ENCODE measurements at places on chromosomes 3 and 15.
A peak's percentile ranks its signal among the peaks of the same experiment; 100 is the strongest.

GRCh38 chr3:111338059-111338698, 203.8 kb upstream of the CD96 start:
- DNase-seq = peak; percentile 50

DNA sequence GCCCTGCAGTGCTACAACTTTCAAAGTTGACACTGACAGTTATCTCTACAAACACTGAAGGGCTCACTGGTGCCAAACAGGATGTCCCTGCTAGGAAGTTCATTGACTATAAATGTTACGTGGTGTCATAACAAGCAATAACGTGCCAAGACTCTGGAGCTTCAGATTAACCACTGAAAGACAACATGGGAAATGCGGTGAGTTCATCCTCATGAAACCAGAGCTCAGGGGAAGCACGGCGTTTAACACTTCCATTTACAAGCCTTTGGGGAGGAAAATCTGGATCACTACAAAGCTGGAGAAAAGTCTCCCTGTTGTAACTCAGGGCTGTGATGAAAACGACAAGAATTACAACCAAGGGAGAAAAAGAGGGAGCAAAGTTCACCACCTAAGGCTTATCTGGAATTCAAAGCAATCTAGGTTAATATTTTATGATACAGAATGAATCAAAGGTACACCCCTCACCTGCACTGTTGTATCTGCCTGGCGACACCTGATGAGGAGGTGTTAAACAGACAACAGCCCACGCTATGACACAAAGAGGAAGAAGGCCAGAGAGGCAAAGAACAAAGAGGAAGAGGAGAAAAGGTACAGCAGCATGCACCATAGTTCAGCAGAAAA, 27.0 kb downstream of the SHQ1 start:
- no peak for DNase-seq

DNA sequence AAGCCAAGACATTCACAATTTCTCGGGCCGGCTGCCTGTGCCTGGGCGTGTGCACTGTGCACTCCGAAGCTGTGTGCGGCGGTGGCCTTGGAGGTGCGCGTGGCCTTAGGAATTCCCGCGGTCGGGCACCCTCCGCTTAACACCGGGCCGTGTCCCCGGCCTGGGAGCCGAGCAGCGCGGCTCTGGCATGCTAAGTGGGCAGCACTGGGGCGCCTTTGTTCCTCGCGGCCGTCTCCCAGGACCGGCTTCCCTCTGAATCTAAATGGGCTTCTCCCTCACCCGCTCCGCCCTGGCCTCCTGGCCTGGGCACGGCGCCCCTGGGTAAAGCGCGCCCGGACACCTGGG, 498 bp upstream of the ARNT2 start:
- no peak for DNase-seq

DNA sequence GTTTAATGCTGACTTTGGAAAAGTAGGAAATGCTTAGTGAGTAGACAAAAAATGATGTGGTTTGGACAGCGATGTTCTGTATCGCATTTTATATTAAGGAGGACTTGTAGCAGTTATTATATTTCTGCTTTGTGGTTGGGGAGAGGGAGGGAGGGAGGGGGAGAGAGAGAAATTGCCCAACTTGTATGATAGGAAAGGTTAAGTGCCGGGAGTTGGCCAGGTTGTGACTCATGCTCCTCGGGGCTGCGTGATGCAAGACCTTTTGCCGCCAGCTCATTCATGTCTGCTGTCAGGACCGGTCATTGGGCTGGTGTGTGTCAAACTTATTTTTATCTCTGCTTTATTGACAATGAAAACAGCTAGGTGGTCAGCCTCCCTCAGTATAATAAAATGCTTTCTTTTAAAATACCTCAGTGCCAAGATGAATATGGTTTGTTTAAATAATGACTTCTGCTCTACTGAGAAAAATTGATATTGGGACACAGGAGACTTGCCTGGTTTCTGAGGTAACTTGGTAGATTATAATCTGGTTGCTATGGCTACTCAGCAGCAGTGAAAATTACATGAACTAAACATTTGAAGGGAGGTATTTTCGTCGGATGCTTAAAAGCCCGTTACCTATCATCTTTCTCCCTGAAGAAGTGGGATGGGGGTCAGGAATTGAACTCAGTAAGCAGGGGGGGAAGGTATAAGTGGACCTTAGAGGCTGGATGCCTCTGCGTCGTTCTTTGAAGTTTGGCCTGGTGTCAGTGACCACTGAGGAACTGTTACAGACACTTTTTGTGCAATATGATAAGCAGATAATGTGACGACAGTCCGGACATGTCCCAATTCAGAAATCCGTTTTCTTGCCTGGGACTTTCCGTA, 90.7 kb downstream of the FNDC3B start:
- peak; percentile 65 for DNase-seq

GRCh38 chr15:89746386-89746780, 4.7 kb downstream of the MESP1 start:
- no peak for DNase-seq

DNA sequence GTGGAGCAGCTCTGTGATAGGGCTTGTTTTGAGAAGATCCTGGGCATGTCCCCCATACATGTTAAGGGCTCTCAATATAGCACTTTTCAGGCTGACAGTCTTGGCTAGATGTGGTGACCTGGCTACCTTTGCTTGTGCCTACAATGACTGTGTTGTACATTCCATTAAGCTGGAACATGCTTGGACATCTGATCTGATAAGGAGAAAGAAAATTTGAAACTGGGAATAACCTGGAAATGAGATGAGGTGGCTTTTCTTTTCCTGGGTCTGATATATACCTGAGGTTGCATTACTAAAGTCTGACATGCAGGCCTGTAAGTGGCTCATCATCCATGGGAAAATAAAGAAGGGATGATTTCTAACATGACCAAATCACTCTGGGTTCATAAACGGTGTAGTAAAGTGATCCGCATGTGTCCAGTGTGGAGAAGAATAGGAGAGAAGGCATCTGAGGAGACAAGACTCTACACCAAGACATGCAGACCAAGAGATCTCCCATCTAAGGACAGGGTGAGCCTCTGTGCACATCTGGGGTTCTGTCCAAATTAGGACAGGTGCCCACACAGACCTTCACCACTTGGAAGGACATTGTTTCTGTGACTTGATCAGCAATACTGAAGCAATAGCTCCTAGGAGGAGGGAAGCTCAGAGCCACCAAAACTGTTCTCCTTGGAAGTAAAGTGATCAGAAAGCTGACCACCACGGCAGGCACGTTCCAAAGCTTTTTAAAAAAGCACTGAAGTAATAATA, 62.0 kb downstream of the KLHL6 start:
- DNase-seq = no peak

DNA sequence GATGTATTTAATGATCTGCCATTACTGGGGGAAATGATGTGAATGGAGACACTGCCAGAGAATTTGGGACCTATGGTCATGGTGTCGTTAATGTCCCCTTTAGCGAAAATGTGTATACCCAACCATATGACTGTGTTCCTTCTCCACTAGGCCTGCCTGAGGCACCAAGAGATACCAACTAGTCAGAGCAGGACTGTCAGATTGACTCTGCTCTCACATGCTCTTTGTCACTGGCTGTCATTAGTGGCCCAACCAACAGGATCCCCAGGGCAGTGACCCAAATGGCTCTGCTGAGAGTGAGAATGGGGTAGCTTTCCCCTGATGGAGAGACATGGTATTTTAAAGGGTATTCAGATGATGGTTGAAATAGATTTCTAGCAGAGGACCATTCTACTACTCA, 2.8 kb downstream of the TAGLN3 start:
- no peak for DNase-seq

GRCh38 chr3:178584722-178585380, 48.6 kb downstream of the KCNMB2 start:
- no peak for DNase-seq

DNA sequence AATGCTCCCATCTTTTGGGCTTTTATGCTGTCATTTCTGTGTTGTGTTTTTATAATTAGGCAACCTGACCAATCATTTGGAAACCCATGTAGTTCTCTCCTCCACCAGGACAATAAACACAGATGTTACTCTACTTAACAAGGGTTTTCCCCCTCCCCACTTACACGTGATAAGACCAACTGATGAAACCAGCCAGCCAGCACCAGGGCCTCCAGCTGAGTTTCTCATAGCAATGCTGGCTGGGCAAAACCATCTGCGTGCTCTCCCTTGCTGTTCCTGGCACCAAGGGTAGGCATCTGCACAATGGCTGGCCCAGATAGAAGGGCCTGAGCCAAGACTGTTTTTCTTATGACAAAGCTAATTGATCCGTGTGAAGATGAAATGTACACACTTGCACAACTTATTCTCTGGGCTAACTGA, 310.4 kb downstream of the PLCL2 start:
- DNase-seq = peak; percentile 98

- no peak for DNase-seq
These were observed 64.0 kb downstream of the PDE8A start for GRCh38 chr15:85045615-85046014.

- no peak for DNase-seq
These were observed 56.4 kb upstream of the ETV5 start for GRCh38 chr3:186165331-186165730.

DNA sequence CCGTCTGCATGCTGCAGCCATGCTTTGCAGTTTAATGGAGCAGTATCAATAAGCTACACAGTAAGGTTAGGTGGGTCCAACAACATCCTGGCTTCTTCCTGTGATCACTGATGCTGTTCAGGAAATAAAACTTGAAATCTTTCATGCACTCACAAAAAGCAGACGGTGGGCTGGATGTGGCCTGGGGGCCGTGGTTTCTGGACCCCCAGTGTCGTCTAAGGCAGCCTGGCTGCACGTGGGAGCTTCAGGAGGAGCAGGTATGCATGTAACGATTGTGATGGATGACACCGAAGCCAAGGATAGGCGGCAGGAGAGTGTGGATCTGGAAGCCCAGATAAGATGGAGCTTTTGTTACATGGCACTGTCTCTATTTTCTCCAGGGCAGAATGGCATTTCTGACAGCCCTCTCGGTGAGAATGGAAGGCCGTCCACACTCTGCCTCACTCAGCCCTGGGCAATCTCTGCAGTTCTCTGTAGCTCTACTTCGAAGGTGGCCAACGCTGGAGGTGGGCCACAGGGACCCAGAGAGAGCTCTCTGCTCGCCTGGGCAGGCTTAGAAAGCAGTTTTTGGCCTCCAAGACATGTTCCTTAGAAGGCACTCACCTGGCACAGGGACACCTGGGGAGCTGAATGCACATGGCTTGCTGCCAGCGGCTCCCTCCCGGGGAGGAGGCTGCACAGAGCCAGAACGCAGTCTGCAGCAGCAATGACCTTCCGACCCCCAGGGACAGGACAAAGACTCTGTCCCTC, 46.4 kb upstream of the IQSEC1 start:
- no peak for DNase-seq

DNA sequence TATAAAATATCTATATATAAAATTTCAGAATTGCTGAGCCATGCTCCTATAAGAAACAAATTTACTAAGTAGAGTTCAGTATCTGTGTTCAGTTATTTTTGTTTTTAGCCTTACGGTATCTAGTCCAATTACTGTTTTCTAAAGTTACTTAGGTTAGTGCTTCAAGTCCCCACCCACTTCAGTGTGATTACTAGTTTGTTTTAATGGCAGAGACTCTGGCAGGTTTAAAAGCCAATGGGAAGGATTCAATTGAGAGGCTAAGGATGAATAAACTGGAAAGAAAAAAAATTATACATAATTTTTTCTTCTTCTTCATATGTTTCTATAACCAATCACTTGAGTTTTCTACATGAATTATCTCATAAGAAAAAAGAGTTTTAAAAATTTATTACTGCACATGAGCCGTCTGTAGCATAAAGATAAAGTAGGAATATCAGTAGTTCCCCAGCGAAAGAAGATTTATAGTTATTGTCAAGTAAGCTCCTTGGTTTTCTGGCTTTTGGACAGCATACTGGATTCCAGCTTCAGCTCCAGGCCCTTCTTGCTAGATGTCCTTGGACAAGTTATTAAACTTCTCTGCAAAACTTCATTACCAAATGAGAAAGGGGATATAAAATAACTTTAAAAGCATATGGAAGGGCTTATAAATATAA, 46.8 kb downstream of the AAGAB start:
- no peak for DNase-seq

DNA sequence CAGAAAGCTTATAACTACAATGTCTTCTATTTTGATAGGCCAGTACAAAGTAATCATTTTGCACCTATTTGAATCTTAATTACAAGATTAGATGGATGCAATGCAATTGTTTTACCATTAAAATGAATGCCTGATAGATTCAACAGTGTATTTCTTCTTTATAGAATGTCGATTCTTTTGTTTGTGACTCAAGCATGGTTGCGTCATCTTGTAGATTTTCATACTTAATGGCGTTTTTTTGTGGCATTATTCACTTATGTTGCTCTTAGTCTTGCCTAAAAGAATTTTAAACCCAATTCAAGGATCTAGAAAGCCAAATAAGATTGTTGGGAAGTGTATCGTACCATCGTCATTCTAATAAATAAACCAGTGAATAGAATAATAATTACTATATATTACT, 21.4 kb downstream of the ZBTB38 start:
- DNase-seq = no peak

DNA sequence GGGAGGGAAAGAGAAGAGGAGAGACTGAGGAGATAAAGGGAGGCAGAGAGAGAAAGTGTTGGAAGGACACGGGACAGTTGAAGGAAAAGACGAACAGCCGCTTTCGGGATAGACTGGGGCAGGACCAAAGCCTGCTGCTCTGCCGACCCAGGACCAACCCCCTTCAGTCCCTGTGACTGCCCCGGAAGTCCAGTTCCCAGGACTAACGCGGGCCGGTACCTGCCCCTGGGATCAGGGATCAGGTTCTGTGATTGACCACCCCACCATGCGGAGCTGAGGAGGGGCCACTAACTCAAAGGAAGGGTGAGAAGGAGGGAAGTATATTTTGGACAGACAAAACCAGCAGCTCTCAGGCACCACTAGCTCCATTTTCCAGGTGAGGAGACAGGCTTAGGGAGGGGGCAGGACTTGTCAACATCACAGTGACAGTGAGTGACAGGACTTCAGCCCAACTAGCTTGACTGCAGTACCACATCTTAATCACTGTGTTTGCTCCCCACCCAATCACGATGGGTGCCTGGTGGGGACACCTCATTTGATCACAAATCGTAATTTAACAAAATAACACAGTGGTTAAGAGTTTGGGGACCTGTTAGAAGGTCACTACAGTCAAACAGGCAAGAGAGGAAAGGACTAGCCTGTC, 9.8 kb upstream of the EPHB3 start:
- no peak for DNase-seq

Data from brain pericyte (primary cell).